ENCODE measurements at places on chromosomes 11 and 22.
A peak's percentile ranks its signal among the peaks of the same experiment; 100 is the strongest.

GRCh38 chr11:69594481-69594880 lies 46.5 kb upstream of the CCND1 start:
- no peak for ATAC-seq

- ATAC-seq, result peak; percentile 80
Measured at GRCh38 chr11:18721561-18722292, 4.3 kb downstream of the IGSF22 start.

- ATAC-seq, result no peak
Measured at GRCh38 chr11:125170510-125171031, 6.0 kb downstream of the PKNOX2 start.

DNA sequence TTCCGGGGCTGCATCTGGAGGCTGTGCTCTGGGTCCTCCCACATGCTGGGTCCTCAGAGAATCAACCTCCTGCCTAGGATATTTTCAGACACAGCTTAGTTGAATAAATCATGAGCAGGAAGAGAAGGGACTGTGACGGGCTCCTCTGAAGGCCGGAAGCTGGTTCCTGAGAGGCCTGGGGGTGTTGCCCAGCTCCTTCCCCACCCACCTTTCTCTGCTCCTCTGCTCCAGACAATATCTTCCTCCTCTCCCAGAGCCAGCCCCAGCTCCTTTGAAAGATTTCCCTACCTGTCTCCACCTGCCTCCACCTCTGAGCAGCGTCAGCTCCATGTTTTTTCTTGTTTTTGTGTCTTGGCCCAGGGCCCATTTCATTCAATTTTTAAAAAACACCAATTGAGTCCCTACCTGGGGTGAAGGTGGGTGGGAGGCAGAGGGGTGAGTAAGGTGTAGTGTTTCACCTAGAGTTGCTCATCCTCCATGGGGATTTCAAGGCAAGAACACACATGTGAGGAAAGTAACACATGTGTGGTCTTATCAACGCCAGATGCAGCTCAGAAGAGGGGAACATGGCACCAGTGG lies 24.8 kb upstream of the THY1 start:
- ATAC-seq, result no peak

- ATAC-seq, result no peak
Measured at GRCh38 chr11:22802861-22803260, 26.7 kb downstream of the SVIP start.

DNA sequence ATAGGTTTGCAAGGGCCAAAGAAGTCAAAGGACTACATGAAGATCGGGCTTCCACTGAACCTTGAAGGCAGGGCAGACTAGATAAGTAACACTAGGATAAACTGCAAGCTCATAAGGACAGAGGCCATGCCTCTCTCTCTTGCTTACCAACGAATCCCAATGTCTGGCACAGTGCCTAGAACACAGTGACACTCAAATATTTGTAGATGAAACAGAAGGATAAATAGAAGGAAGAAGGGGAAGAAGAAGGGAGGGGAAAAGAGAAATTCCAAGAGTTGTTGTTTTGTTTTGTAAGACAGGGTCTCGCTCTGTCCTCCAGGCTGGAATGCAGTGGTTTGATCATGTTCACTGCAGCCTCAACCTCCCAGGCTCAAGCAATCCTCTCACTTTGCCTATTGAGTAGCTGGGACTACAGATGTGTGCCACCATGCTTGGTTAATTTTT lies 26.9 kb downstream of the SIK3 start:
- no peak for ATAC-seq

DNA sequence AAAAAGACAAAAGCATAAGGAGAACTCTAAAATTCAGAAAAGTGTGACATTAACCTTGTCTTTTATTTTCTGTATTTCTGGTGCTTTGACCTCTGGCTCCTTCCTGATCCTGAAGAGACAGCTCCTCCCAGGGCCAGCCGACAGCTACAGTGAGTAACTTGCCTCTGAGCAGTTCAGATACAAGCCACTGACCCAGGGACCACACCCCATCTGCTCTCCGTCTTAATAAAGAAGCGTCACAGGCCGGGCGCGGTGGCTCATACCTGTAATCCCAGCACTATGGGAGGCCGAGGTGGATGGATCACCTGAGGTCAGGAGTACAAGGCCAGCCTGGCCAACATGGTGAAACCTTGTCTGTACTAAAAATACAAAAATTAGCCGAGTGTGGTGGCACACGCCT lies 6.5 kb downstream of the MLC1 start:
- ATAC-seq, result no peak

GRCh38 chr22:28268171-28268570 lies 349.1 kb upstream of the PITPNB start:
- ATAC-seq, result no peak

DNA sequence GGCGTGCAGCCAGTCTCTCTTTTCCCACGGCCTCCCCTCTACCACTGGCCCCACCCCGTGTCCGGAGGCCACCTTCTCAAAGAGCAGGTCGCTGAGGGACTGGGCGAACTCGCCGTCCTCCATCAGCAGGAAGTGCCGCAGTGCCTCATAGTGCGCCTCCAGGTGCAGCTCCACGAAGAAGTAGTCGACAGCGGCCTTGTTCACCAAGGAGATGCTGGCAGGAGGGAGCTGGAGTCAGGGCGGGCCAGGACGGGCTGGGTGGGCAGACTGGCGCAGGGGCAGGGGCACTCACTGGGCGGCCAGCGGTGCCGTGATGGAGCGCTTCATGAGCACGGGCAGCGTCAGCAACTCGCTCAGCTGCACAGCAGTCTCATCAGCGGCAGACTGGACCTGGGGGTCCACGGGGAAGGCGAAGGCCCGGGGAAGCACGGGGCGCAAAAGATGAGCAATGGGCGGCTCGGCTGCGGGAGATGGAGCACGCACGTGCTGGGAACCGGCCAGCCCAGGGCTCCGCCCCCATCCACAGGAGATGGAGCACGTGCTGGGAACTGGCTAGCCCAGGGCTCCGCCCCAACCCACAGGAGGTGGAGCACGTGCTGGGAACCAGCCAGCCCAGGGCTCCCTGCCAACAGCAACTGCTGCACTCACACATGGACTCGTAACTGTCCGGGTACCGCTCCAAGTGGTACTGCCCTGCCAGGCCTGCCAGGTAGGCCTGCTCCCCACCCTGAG lies 18.4 kb downstream of the SELENOO start:
- peak; percentile 30 for ATAC-seq

DNA sequence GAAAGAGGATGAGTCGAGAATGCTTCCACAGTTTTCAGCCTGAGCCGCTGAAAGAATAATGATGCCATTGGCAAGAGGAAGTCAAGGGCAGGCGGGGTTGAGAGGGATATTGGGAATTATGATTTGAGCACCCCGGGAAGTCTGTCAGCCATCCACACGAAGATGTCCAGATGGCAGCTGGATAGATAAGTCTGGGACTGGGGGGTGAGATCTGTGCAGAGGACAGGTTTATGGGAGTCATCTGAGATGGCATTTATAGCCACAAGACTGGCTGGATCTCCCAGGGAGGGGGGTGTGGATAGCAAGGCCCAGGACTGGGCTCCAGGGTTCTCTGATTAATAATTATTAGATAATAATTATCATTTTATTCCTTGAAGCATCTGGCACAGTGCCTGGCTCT lies 5.1 kb upstream of the STIP1 start:
- no peak for ATAC-seq

DNA sequence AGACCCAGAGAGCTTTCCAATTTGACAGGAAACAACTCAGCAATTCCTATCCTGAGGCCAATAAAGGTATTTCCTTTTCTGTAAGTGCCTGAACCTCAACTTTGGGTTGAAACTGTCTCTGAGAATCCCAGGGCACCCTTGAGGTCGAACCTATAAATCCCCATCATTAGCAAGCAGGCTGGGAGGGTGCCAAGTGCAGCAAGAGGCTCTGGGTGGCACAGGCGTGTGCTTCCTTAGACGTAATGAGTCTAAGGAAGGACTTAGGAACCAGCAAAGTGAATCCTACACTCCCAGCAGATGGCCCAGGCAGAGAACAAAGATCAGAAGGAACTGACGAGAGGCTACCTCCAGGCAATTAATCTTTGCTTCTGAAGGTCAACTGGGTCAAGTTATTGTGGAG lies 234.3 kb upstream of the NARS2 start:
- no peak for ATAC-seq

GRCh38 chr11:74384641-74385040 lies 13.6 kb downstream of the PGM2L1 start:
- ATAC-seq, result no peak

DNA sequence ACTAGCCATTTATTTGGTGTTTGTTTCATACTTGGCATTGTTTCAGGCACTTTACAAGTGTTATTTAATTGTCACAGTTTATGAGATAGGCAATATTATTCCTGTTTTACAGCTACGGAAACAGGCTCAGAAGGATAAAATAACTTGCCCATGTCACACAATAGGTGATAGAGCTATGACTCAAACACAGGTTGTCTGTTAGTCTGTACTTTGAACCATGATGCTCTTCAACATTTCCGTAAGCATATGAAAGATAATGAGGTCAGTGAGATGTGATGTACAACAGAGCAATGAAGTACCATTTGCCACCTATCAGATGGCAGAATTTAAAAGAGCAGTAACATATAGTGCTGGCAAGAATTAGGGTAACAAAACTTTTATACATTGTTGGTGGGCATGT lies 15.3 kb downstream of the TUG1 start:
- no peak for ATAC-seq

GRCh38 chr22:32803020-32803737 lies 1.7 kb downstream of the TIMP3 start:
- ATAC-seq, result no peak

DNA sequence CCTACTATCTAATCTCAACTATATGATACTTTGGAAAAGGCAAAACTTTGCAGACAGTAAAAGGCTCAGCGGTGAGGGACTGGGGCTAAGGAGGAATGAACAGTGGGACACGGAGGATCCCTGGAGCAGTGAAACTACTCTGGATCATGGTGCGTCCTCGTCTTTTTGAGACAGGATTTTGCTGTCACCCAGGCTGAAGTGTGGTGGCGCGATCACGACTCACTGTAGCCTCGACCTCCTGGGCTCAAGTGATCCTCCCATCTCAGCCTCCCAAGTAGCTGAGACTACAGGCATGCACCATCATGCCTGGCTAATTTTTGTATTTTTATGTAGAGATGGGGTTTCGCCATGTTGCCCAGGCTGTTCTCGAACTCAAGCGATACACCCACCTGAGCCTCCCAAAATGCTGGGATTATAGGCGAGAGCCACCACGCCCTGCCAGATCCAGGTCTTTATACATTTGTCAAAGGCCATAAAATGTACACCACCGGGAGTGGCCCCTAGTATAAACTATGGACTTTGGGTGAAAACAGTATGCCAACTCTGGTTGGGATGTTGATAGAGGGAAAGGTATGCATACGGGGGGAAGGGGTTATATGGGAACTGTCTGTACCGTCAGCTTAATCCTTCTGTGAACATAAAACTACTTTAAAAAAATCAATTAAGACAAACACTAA lies 28.0 kb upstream of the CYP2D6 start:
- ATAC-seq, result no peak

- no peak for ATAC-seq
Measured at GRCh38 chr11:80317612-80318011, 876.8 kb upstream of the TENM4 start.

DNA sequence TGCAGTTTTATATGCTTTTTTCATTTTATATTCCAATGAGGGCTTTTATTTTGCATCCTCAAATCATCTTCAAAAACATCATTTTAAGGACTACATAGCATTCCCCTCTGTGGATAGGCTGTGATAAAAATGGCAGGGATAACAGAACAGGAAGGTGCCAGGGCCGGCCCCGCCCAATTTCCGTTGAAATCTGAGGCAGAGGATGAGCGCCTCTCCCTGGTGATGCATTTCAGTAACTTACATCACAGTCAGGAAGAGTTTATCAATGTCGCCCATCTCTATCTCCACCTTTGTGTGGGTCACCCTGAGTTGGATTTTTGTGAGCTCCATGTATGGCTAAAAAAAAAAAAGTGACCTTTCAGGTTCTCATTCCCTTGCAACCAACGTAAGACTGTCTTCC lies 201.6 kb downstream of the DSCAML1 start:
- no peak for ATAC-seq

DNA sequence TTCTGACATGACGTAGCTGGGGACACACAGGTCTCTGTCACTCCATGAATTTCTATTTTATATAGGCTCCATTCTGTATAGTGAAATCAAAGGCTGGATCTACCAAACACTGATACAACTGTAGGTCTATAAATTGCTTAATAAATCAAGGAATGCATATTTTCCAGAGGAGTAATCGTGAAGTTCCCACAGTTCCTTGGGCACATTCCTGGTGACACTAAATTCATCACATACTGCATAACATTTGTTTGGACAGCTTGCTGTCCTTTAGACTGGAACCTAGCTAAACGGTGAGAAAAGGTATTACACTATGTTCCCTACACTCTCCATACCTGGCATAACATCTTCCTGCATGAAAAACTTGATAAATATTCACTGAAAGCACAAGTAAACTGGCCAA lies 41.6 kb upstream of the UCP3 start:
- ATAC-seq, result no peak

Measured in activated T-helper 17 cell treated with anti-CD3 and anti-CD28 coated beads, Interleukin-2, amount 50 U/mL, for 72 hours (primary cell).